Hepatic stellate cell (primary cell): ENCODE measurements at places on chromosomes 1 and 21.

- no peak for DNase-seq
These were observed 271.6 kb upstream of the SGIP1 start for GRCh38 chr1:66262208-66262963.

DNA sequence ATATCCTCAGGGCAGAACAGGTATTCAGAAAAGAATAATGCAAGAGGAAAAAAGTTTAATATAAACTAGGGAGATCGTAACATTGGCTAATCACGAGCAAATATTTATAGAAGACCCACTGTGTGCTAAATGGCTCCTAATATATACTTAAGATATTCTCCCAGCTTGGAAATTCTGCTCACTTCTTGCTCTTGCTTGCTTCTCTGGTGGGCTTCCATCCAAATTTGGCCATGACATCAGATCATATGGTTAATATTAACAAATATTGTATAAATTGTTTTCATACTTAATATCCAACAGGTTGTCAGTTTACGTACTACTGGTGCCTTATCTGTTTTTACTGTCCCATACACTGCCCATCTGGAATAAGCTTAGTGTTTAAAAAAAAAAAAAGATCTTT is 1.1 kb downstream of the COX20 start:
- no peak for DNase-seq

DNA sequence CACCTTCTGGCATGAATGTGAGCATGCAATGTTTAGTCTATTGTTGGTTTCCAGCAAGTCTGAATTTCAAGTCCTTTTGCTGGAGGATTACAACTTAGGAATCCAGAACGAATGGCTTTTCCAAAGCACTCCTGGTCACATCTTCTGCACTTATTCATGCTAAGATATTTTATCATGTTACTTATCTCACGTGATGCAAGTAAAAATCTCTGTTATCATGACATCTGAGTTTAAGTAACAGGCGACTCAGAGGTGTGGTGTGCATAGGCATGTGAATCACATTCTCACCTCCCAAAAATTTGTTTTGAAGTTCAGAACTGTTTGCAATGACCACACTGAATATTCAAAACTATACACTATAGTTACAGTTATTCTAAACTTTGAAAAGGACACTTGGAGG is 204.8 kb upstream of the FGGY start:
- DNase-seq, result no peak

- DNase-seq, result no peak
These were observed 4.2 kb upstream of the SIPA1L2 start for GRCh38 chr1:232634096-232634495.

- peak; percentile 41 for DNase-seq
These were observed 49.4 kb downstream of the TMCO4 start for GRCh38 chr1:19750101-19750881.

DNA sequence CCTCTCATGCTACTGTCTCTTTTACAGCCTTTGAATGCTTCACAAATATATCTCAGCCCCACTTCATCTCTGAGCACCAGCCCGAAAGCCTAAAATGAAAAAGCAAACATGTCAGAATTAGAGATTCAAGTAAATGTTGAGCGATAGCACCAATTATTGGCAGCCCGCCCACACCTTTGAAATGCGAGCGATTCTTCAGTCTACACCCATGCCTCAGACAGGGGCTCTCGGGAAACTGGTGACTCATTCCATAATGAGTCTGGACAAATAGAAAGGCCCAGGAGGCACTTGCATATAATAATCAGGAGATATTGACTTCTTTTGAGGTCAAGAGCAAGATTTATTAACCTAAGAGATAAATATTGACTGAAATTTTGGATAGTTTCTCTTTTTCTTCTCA is 487.3 kb upstream of the PTBP2 start:
- no peak for DNase-seq

- DNase-seq, result no peak
These were observed 304.1 kb upstream of the ADGRL4 start for GRCh38 chr1:79310609-79311008.

DNA sequence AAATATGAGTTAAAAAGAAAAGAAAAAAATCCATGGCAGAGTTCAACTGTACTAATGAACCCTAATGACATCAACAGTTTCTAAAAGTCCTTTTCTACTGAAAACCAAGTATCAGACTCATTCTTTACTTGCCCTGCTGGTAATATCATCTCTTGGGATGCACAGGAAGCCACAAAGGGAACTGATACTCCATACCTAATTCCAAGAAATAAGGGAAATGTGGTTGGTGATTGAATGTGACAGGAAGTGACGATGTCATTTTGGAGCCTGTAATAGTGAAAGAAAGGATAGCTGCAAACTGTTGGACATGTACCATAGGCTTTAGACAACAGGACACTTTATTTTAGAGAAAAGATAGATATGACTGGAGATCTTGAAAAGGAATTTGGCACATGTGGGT is 98.7 kb upstream of the VAV3 start:
- DNase-seq, result no peak

GRCh38 chr1:22827666-22828483 is 117.2 kb downstream of the EPHB2 start:
- DNase-seq, result no peak

GRCh38 chr1:22850681-22851080 is 122.0 kb downstream of the LACTBL1 start:
- DNase-seq, result no peak

- DNase-seq, result no peak
These were observed 34.8 kb downstream of the HSPG2 start for GRCh38 chr1:21902026-21903012.

DNA sequence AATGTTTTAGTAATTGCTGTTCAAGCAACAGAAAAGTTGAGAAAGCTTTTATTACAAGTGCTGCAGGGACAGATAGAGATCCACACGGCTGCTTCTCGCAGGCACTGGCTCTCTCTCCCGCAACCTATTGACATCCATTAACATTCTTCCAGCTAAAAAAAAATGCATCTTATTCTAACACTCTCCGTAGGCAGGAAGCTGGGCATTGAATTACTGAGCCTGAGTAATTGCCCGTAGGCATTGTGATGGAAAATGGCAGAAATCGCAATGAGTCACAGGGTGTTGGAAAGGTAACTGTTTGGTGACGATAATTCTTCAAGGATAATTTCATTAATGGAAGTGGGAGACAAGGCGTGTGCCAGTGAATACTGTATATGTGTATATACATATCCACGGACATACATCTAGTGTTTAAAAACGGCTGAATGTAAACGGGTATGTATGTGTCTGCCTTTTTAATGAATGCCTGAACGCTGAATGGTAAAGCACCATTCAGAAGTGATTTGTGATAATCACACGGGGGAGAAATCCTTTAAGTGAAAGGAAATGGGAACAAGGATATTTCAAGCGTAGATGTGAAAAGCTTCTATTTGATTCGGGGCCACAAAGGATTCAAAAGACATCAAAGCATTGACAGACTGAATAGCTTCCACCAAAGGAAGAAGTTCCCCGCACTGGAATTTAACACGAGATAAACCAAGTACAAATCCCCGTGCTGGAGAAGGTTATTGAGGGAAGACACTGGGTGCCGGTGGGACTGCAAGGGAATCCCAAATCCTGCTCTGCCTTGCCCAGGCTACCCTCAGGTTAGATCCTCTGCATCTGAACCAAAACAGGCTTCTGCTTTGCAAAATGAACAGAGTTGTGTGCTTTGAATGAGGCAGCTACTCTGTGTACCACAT is 567.2 kb downstream of the NPHP4 start:
- no peak for DNase-seq
